ENCODE measurements at places on chromosomes 1 and 21.
A peak's percentile ranks its signal among the peaks of the same experiment; 100 is the strongest.

GRCh38 chr1:53591924-53592323, 132.7 kb downstream of the DMRTB1 start:
- no peak for DNase-seq

DNA sequence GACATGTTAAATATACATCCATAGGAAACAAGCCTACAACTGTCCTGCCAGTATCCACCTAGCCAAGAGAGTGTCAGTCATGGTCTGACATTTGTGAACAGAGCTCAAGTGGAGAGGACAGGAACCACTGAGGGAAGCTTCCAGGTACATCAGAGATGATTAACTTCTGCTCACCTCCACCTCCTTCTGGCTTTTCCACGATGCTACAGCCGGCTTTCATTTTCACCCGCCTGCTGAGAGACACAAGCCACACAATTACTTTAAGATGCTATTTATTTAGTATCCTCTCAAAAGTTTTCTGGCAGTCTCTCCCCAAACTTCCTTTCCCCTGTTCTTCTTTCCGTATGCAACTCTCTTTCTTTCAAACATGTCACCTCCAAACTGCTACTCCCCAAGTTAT, 2.1 kb downstream of the ETV3 start:
- no peak for DNase-seq

DNA sequence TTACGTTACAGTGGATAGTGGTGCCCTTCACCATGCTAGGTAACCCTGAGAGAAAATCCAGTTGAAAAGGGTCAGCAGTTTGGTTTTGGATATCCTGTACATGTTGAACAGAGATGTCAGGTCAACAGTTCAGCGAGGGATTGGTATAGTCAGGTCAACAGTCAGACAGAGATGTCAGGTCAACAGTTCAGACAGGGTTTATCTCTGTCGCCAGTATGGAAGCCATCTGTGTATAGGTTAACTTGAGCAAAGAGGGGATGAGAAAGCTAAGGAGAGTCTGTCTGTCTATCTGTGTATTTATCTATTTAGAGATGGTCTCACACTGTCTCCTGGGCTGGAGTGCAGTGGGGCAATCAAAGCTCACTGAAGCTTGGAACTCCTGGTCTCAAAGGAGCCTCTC, 17.7 kb downstream of the DHDDS start:
- DNase-seq = no peak

DNA sequence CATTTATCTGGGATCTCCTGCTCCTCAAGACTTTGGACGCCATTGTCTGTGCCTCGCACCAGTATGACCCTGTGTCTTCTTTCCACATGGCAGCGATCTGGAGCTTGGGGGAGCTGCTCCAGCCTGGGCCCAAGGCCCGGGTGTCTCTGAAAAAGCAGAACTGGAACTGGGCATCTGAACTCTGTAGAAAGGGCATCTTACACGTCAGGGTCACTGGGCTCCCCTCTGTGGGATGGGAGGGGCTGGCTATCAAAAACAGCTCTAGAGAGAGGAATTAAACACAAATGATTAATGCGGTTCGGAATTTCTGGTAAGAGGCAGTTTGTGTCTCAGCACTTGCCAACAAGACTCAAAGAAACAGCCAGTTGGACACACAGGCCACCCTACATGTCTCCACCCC, 16.1 kb downstream of the FCRL1 start:
- no peak for DNase-seq

GRCh38 chr1:24411963-24412362, 1.6 kb downstream of the STPG1 start:
- peak; percentile 82 for DNase-seq

- DNase-seq = no peak
Observed at GRCh38 chr1:37630426-37631028, 4.2 kb downstream of the RSPO1 start.

DNA sequence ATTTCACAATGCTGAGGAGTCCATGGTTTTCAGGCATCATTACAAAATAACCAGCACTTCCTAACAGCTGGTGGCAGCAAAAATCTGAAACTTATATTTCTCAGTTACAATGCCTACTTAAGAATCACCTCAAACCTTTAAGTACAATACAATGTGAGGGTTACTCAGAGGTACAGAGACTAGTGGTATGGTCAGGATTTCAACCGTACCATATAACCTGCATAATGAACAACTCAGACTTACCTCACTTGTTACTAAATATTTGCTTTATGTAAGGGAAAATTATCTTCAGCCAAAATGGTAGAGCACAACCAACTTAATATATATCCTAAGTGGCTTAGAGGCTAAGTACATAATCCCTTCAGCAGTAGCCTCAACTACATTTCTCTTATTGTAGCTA, 344.5 kb downstream of the SMYD3 start:
- DNase-seq = no peak

GRCh38 chr1:192402571-192402970, 85.8 kb downstream of the RGS21 start:
- DNase-seq = no peak

DNA sequence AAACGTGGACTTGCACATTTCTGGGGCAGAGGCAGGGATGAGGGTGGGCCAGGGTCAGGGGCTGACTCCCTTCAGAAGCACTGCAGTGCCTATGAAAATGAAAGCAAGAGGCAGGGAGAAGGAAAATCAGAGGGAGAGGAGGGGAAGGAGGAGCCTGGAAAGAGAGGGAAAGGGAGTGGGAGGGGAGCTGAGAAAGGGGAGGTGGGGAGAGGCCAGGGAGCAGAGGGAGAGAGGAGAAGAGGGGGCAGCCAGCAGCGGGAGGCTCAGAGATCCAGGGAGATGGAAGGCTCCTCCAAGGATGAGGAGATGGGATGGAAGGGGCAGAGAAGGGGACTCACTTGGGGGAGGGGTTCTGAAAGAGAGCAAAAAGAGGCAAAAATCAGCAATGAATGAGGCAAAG, 96.3 kb upstream of the KLHDC7A start:
- DNase-seq = no peak

GRCh38 chr21:32340863-32341848, 42.5 kb downstream of the MRAP start:
- no peak for DNase-seq

GRCh38 chr21:44801468-44802395, at the start of gene UBE2G2:
Gene UBE2G2, minus strand, starts transcription at chr21:44801820. Its CDS starts 72 bp downstream, at chr21:44801748.
- peak; percentile 79 for DNase-seq

DNA sequence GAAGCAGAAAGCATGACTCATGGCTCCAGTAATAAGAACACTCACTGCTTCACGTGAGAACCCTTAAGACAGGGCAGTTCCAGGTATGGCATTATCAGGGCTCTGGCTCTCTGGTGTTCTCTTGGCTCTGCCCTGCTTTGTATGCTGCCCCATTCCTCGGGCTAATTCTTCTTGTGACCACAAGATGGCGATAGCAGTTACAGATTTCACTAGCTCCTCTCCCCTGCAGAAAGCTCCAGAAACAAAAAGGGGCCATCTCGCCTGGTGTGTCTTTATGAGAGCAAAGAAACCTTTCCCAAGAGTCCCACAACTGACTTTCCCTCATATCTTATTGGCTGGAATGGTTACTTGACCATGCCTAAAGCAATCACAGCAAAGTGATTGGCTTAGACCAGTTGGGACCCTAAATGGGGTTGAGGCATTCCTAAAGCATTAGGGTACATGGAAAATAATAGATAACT, 60.1 kb downstream of the F3 start:
- peak; percentile 67 for DNase-seq

GRCh38 chr1:6485168-6486101, 6.0 kb downstream of the PLEKHG5 start:
- no peak for DNase-seq

GRCh38 chr1:37439349-37439995, 34.9 kb upstream of the ZC3H12A start:
- DNase-seq = no peak

GRCh38 chr1:112457241-112457640, 51.5 kb upstream of the WNT2B start:
- peak; percentile 80 for DNase-seq

- peak; percentile 84 for DNase-seq
Observed at GRCh38 chr1:78715181-78715661, 65.6 kb downstream of the IFI44 start.

DNA sequence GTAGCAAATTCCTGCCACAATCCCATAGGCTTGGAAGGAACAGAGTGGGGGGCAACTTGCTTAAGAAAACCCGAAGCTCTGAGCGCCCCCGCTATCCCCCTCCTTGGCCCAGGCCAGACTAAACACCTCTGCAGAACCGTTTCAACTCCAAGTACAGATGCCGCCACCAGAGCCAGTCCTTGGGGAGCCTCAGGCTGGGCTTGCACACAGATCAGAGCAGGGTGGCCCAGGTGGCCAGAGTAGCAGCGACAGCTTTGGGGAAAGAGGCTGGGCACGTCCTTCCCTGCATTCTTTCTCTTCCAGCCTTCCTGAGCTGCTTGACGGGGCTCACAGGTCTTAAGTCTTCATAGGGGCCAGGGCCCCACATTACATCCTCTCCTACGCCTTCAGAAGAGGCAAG, 181.6 kb upstream of the ZC3H12A start:
- no peak for DNase-seq

DNA sequence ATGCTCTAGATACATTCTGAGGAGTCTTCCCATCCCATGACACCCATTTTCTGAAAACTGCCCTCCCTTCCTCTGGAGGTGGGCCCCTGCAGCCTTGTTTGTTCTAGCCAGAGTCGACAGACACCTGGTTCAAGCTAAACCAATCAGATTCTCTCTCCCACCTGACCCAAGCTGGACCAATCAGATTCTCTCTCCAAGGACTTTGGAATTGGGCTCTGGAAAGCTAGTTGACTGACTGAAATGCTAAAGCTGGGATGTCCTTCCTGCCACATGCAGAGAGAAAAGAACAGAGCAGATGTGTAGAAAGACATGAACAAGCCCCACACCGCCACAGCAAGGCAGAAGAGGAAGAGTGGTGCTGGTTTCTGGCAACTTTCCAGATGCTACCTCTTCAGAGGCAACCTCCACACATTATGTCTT, 24.6 kb downstream of the ASAP3 start:
- no peak for DNase-seq

GRCh38 chr1:36177589-36178431, 21.9 kb downstream of the MAP7D1 start:
- DNase-seq = no peak

DNA sequence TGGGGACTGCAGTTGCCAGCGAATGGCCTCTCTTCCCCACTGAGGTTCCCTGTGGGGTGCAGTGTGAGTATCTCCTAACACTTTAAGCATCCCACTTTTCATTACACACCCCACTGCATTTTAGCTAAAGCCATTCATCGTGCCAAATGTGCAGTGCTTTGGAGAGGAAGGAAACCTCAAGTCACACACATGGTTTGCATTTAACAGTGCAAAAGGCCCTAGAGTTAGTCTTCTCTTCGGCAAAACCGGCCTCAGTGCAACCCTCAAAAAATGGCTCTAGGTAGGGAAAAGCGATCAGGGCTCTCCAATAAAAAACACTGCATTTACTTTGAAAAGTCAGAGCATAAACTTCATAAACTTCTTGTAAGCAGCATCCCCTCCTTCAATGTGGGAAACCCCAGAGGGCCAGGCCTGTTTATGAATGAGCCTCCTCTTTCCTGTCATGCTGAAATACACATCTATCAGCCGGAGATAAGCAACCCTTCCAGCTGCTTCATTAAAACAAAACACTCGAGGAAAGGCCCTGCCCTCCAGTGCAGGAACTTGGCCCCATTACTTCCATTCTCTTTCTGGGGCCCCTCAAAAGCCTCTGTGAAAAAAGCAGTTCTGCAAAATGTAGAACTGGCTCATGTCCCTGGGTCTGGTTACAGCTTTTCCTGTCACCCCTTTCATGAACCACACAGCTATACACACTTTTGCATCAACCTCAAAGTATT, 184.0 kb downstream of the CDC7 start:
- peak; percentile 54 for DNase-seq

DNA sequence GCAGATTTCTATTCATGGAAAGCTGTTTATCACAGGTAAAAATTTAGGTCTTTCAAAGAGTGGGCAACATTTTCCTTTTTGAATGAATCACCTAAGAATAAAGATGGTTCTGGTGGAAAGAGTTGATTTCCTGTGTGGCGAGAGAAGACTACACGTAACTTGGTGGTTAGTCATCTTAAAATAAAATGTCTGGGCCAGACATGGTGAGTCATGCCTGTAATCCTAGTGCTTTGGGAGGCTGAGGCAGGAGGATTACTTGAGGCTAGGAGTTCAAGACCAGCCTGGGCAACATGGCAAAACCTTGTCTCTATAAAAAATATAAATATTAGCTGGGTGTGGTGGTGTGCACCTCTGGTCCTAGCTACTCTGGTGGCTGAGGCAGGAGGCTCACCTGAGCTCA, 65.7 kb downstream of the DISP1 start:
- DNase-seq = peak; percentile 49

- no peak for DNase-seq
Observed at GRCh38 chr1:185663332-185663731, 70.9 kb upstream of the HMCN1 start.

DNA sequence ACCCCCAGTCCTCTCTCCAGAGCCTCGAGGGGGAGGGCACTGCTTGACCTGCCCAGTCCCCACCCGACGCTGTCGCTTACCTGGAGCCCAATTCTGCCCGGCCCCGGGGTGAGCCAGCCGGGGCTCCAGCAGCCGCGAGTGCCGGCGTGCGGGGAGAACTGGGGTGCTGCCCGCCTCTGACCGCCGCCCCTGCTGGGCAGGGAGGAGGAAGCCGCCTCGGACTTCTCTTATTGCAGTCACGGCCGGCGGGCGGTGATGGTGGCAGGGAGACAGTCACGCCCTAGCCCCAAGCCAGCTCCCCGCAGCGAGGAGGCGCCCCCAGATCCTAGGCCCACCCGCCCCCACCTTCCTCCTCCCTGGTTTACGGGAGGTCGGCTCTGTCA, at the start of gene FGR:
FGR (minus strand) TSS at position 201 of the 383 bp plus-strand sequence. CDS start 11,269 bp downstream, outside the sequence.
- no peak for DNase-seq

DNA sequence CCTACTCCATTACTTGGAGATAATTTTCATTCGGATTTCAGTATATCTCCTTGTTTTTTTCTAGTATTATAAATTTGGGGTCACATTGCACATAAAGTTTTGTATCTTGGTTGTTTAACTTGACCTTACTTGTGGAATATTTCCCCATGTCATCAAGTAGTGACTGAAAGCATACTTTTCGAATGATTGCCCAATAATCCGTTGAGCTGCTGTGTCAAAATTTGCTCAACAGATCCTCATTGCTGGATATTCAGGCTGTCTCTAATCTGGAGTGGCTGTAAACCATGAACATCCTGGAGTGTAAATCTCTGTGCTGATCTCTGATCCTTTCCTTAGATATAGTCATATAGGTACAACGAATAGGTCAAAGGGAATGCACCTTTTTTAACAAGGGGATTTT, 4.9 kb downstream of the NIPAL3 start:
- no peak for DNase-seq

GRCh38 chr1:23545851-23546250, 13.4 kb downstream of the ID3 start:
- no peak for DNase-seq

GRCh38 chr1:27176954-27177353, 22.0 kb upstream of the SLC9A1 start:
- no peak for DNase-seq

- DNase-seq = peak; percentile 74
Observed at GRCh38 chr1:43267291-43267805, 2.4 kb upstream of the TMEM125 start.

All from fibroblast of skin of scalp (primary cell).